Stimulated activated CD8-positive, alpha-beta memory T cell treated with anti-CD3 and anti-CD28 coated beads, Interleukin-4, amount 100 ng/mL, for 4 hours (primary cell): ENCODE measurements at places on chromosomes 12 and 14.
A peak's percentile ranks its signal among the peaks of the same experiment; 100 is the strongest.

GRCh38 chr12:20269337-20270067 lies 98.8 kb upstream of the PDE3A start:
- no peak for DNase-seq

DNA sequence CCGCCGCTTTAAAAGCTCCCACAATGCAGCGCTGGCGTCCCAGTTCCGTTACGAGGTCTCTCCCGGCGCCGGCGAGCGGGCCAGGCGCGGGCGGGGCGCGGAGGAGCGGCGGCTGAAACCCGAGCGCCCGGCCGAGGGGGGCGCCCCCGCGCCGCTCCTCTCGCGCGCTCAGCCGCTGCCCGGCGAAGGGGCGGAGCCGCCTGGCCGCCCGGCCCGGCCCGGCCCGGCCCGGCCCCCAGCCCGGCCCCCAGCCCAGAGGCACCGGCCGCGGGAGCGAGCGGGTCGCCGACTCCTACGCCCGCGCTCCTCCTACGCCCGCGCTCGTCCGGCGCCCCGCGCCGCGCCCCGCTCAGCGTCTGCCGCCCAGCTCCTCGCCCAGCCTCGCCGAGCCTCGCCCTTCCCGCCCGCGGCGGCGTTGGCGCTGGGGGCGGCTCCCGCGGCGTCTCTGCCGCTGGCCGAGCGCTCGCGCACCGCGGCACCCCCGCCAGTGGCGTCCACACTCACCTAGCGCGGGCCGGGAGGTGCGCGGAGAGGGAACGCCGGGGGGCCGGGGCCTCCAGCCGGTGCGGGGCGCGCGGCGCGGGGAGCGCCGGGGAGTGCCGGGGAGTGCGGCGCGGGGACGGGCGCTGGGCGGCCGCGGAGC lies at the start of gene RASSF8:
Gene RASSF8 (plus strand): TSS at position 255 of the 643 bp plus-strand sequence. CDS start 96,662 bp downstream, outside the sequence.
- DNase-seq: no peak

DNA sequence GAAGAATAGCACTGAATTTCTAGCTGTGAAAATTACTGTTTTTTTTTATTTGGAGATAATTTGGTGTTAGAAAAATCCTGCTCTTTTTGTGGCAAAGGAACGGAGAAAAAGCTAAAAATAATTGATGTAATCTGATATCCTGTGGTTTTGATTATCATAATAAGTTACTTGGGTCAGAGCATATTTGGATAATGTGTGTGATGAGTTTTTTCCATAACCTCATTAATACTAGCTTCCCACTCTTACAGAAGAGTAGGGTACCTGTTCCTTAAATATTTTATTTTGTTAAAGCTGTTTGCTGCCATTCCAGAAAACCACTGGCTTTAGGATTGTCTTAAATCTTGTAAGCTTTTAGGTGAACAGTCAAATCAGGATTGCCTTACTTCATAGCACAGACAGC lies 4.7 kb downstream of the PSMC6 start:
- no peak for DNase-seq

GRCh38 chr12:2112401-2112800 lies 59.6 kb downstream of the CACNA1C start:
- DNase-seq: no peak

DNA sequence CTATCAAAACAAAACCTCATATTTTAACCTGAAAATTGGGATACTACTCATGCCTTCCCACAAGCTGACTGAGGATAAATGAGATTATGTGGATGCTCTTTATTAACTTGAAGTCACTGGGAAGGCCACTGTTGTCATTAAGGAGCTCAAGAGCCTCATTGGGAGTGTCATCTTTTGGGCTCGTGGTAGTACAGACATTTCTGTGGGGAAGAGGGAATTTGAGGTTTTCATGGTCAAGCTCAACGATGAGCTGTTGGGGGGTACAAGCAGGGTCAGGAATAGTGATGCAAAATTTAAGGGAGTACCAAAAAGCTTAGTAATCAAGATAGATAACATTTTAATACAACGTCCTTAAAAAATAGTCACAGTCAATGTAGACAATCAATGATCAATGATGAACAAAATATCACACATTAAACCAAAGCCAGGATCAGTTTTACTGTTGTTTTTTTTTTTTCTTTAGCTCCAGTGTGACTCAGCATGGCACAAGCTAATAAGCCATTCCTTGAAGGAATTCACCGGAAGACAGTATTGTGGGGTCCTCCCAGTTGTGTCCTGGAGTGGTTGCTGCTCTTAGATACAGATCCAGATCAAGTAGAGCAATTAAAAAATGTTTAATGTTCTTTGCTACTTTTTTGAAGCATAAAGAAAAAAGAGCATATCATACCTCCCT lies 130.9 kb downstream of the C12orf75 start:
- no peak for DNase-seq

DNA sequence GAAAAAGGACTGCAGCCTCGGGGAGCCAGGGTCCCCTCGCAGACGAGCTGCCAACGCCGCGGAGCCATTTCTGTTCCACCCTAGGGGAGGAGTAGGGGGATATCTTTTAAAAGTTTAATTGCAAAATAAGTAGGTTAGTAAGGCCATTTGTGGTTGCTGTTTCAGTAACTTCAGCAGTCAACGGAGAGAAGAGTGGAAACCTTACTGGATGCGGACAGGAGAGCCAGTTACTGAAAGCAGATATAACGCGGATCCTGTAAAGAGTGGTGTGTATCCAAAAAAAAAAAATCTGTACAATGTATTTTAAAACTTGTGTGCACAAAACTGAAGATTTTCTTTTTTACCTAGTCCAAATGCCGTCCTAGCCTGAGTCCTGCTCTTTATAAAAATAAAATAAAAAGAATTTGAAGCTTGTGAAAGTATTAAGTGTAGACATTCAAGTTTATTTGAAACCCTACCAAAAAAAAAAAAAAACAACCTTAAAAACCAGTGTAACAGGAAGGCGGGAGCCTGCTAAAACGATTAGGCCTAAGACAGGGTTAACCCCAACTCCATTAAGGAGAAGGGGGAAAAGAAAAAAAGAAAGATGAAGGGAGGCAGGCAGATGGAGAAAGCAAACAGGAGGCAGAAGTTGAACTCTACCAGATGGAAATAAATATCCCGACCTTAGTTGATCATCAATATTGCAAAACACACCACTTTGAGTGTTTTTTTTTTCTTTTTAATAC lies 1.0 kb upstream of the BTG1 start:
- no peak for DNase-seq

DNA sequence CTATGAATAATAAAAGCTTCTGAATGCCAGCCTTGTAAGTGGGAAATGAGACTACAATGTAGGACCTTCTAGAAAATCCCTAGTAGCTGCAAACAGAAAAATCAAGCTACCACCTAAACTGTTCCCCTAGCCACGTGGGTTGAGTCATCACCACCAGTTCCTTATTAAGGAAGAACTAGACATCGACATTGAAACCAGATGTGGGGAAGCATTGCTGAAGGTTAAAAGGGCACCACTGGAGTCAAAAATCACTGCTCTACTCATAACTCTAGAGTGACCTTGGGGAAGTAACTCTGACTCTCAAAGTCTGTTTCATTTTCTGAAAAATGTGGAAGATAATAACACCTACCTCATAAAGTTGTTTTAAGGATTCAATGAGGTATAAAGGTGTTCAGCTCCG lies 9.4 kb upstream of the CNIH1 start:
- no peak for DNase-seq

GRCh38 chr14:91417120-91417982 lies at the start of gene CCDC88C:
Gene CCDC88C (minus strand): TSS chr14:91417820. CDS start chr14:91417690, 130 bp downstream.
- peak; percentile 65 for DNase-seq

GRCh38 chr12:72738811-72739210 lies 466.6 kb downstream of the TRHDE start:
- DNase-seq: no peak

GRCh38 chr14:20820063-20820904 lies 17.6 kb upstream of the RNASE1 start:
- no peak for DNase-seq

- no peak for DNase-seq
Observed at GRCh38 chr14:23076785-23077408, 18.0 kb downstream of the ACIN1 start.

DNA sequence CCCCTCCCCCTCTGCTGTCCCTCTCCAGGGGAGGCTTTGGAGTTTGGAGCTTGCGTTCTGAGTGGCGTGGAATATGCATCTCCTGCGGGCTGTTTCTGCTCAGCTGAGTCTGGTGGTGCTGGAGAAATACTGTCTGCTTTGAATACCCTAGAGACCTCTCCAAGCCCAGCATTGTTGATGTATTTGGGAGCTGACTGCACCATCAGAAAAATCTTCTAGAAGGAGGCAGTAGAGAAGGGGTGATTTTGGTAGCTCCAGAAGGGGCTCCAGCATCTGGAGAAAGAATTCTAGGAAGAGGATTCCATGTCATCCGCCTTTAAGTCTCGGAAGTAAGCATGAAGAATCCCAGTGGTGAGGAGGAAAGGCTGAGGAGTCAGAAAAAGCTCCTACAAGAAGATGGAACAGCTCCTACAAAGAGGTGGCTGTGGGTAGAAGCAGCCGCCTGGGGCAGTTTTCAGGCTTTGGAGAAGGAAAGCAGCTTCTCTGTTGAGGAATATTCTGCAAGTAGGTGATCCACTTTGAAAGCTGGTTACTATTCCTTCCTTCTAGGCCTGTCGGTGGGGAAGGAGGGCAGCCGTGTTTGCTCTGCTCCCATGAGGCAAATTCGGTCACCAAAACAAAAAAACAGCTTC lies 9.7 kb downstream of the MLXIP start:
- DNase-seq: no peak

- DNase-seq: no peak
Observed at GRCh38 chr12:112349431-112349830, 32.8 kb downstream of the HECTD4 start.

DNA sequence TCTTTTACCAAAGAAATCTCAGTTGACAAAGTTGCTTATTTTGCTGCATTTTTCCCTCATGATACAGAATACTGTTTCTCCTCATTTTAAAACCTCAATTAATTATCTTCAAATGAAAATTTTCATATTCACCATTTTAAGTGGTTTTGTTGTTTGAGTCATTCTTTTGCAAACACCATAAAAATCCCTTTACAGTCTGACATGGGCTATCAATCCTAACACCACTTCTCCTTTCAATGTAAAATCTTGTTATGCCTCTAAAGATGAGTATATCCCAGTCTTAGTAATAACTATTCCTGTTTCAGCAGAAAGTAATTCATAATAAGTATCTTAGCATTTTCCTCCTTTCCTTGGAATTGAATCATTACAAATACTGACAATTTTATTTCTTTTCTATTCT lies 192.2 kb downstream of the SYT1 start:
- DNase-seq: no peak

DNA sequence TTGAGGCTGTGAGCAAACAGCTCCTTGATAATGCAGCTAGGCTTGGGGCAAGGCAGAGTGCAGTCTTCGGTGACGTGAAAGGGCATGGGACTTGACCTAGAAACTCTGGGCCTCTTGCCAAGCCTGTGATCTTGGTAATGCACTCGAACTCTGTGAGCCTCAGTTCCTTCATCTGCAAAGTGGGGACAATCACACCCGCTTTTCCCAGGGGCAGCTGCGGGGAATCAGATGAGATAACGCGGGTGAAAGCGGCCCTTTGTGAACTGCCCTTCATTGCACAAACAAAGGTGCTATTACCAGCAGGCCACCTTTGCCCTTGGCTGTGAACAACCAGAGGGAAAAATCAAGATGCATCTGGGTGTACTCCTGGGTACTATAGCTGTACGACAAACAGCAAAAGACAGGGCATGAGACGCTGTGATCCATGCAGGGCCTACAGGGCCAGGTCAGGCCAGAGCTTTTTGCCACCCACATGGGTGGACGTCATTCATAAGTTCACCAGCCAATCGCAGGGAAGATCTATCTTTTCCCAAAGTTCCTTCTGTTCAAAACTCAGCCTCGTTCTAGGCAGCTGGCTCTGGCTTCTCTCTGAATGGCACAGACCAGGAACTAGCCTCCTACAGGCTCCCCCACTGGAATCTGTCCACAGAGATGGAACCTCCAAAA lies 3.2 kb downstream of the MSI1 start:
- DNase-seq: no peak

DNA sequence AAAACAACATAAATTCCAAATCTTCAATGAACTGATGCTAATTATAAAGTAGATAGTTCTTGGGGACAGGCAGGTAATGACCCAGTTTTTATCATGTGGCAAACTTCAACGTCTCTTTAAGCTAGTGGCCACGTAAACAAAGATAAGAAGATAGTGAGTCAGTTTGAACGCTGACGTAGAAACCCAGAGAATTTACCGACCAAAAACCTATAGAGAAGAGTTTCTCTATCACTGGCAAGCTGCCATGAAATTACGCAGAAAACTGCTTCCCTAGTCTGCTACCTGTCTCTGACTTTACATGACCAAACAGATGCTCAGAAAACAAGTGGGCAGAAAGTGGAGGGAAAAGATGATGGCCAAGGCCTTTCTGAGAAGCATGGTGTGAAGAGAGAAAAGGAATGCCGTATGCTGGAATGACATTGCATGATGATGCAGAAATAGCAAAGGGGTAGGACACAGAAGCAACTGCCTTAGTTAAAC lies 136.3 kb downstream of the ITPR2 start:
- DNase-seq: no peak

DNA sequence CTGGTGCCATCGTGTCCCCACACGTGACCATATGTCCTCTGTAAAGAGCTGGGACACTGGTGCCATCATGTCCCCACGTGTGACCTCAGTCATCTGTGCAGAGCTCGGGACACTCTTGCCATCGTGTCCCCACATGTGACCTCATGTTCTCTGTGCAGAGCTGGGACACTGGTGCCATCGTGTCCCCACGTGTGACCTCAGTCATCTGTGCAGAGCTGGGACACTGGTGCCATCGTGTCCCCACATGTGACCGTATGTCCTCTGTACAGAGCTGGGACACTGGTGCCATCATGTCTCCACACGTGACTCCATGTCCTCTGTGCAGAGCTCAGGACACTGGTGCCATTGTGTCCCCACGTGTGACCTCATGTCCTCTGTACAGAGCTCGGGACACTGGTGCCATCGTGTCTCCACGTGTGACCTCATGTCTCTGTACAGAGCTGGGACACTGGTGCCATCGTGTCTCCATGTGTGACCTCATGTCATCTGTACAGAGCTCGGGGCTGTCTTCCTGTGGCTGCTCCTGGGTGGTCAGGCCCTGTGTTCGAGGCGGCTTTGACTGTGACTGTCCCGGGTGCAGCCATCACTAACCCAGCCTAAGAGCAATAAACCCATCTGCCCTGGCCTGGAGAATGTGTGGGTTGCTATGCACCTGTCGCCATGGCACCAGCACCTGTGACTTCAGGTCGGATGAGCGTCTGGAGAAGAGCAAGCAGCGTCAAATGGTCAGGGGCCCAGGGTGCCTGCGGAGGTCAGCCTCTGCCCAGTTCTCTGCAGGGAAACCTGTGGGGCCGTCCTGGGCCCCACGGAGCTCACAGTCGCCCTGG lies 334.4 kb downstream of the ADGRD1 start:
- no peak for DNase-seq

DNA sequence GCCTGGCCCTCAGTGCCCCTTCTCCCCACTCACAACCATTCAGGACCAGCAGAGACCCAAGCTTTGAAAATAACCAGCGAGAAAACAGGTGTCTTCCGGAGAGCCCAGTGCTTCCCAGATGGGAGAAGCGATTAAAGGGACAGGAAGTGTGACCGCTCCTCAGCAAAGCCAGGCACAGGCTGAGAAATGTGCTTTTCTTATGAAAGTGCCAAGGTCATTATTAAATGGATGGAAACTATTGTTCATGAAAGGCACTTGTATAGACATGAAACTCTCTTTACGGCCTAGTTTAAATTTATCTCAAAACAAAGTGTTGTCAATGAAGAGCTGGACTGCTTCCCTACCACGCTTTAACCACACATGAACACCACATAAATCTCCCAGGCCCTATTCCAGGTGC lies 210.4 kb downstream of the SPTSSA start:
- DNase-seq: no peak

GRCh38 chr14:50230401-50230700 lies 1.0 kb downstream of the SOS2 start:
- no peak for DNase-seq
